ENCODE measurements at places on chromosomes 12 and 14. TPM values are rescaled to one million over a fixed set of nuclear protein-coding genes. Genes with fewer than 3 reads are reported as not detected.
A peak's percentile ranks its signal among the peaks of the same experiment; 100 is the strongest.

DNA sequence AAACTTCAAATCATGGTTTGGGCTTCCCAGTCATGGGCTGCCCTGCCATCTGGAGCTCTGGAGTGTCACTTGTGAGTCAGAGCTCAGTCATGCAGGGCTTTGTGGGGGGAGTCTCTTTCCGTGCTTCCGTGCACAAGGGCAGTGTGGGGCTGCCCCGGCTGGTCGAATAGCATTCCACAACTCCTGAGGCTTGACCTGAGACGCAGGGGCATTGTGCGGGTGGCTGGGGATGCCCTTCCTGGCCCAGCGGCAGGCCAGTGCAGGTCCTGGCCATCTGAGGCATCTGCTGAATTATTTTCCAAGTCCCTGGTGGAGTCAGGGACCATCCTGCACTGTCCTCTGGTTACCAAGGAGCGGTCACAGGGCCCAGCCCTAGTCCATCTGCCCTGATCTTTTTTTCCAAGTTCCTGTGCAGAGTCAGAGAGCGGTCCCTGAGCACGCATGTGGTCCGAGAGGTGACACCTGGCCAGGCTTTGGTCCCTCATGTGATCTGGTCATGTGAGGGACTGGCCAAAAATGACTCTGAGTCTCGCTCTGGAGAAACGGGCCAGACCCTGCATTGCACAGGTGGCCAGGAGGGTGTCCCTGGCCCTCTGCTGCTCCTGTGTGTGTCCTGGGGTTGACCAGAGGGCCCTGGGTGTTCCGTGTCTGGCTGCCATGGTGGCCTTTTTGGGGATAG, 167.0 kb upstream of the ALG10B start:
- no peaks in the 10 kb centered on the region for H3K27me3 ChIP-seq
- H3K4me3 ChIP-seq = no peak overlapping the region
- H3K27ac ChIP-seq = no peak overlapping the region
- no peaks in the 10 kb centered on the region for H3K36me3 ChIP-seq

The FOXN4 gene
- not detected for total RNA-seq

The DCD gene
- total RNA-seq = not detected

DNA sequence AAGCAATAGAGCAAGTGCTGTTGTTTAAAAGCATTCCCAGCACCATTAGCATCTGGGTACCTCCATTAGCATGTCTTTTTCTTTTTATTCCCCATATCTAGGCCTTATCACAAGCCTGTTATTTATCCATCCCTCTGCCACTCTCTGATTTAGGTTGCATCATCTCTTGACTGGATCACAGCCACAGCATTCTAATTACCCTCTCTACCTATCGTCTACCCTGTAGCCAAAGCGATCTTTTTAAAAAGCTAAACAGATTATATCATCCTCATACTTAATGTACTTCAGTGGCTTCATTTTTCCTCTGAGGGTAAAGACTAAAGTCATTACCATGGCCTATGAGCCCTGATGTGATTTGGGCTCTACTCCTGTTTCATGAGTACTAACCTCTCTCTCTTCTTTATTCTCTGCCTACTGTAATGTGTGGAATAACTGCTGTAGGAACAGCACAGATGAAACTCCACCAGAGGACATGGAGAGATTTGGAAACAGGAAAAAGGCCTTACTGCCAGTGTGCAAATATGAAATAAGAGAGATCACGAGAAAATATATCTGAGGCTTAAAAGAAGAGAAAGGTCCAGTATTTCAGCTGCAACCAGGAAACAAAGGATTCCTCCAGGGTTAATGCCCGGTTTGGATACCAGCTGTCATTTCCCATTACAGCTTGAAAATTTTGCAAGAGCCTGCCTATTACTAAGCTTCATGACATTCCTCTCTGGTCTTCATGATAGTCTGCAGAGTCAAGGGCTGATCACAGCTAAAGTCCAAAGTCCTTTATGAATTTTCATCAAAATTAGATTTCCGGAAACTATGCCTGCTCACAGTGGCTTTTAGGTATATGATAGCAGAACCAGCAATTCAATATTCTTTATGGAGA, 422.5 kb upstream of the PDE3A start:
- H3K27me3 ChIP-seq = no peaks in the 10 kb centered on the region
- H3K36me3 ChIP-seq = no peaks in the 10 kb centered on the region
- DNase-seq = no peak
- no peak overlapping the region for H3K4me3 ChIP-seq
- H3K27ac ChIP-seq = peak overlapping the region; percentile 56

GRCh38 chr14:86217523-86217922, 687.6 kb downstream of the FLRT2 start:
- no peak overlapping the region for H3K4me3 ChIP-seq
- H3K27ac ChIP-seq = no peak overlapping the region
- no peaks in the 10 kb centered on the region for H3K36me3 ChIP-seq
- H3K27me3 ChIP-seq = no peaks in the 10 kb centered on the region
- no peaks in the 10 kb centered on the region for H3K4me1 ChIP-seq

GRCh38 chr12:52428121-52428520, 6.0 kb downstream of the KRT75 start:
- no peak overlapping the region for H3K27ac ChIP-seq
- no peaks in the 10 kb centered on the region for H3K27me3 ChIP-seq
- H3K36me3 ChIP-seq = no peaks in the 10 kb centered on the region
- no peak for DNase-seq

The ACRBP gene
- total RNA-seq = 7.2 TPM

GRCh38 chr12:57840726-57841125, 5.8 kb downstream of the CTDSP2 start:
- DNase-seq = peak; percentile 66
- no peaks in the 10 kb centered on the region for H3K36me3 ChIP-seq
- peaks cover 58% of the 10 kb centered on the region for H3K4me1 ChIP-seq
- no peak overlapping the region for H3K4me3 ChIP-seq

The GLT8D2 gene
- total RNA-seq = 6.9 TPM

GRCh38 chr14:40986655-40987054, 620.0 kb upstream of the LRFN5 start:
- H3K4me1 ChIP-seq = no peaks in the 10 kb centered on the region
- H3K27me3 ChIP-seq = no peaks in the 10 kb centered on the region
- no peak overlapping the region for H3K27ac ChIP-seq
- no peak for DNase-seq
- H3K36me3 ChIP-seq = no peaks in the 10 kb centered on the region
- no peak overlapping the region for H3K4me3 ChIP-seq

GRCh38 chr12:1776170-1776921, 44.0 kb upstream of the LRTM2 start:
- H3K27me3 ChIP-seq = no peaks in the 10 kb centered on the region
- DNase-seq = no peak
- no peak overlapping the region for H3K27ac ChIP-seq
- H3K36me3 ChIP-seq = peaks cover 13% of the 10 kb centered on the region

The SERPINA10 gene
- not detected for total RNA-seq

DNA sequence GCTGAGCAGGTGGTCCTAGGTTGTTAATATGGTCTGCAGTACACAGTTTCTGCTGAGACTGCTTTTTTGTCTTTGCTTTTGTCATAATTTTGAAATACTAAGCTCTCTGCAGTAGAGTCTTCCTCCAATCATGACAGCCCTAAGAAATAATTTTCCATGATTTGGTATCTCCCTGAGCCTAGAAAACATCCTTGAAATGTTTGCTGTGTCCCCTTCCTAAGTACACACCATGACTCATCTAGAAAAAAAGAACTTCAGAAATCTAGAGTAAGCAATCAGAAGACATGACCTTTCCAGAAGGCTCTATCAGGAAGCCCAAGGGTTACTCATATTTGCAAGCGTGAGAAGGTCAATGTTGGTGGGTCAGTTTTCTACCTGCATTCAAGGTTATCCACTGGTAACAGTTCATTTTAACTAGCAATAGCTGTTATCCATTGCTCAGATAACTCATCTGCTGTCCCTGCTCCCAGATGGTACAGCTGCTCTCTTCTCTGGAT, 16.4 kb downstream of the DAD1 start:
- H3K27me3 ChIP-seq = no peaks in the 10 kb centered on the region
- no peak overlapping the region for H3K4me3 ChIP-seq
- no peak for DNase-seq
- H3K36me3 ChIP-seq = peaks cover 5% of the 10 kb centered on the region
- no peak overlapping the region for H3K27ac ChIP-seq
- peaks cover 15% of the 10 kb centered on the region for H3K4me1 ChIP-seq

The LRCOL1 gene
- total RNA-seq = not detected

- H3K27ac ChIP-seq = peak overlapping the region; percentile 82
- H3K36me3 ChIP-seq = no peaks in the 10 kb centered on the region
- DNase-seq = no peak
- no peak overlapping the region for H3K4me3 ChIP-seq
- peaks cover 41% of the 10 kb centered on the region for H3K4me1 ChIP-seq
Observed at GRCh38 chr12:94265966-94266745, 117.8 kb downstream of the PLXNC1 start.

DNA sequence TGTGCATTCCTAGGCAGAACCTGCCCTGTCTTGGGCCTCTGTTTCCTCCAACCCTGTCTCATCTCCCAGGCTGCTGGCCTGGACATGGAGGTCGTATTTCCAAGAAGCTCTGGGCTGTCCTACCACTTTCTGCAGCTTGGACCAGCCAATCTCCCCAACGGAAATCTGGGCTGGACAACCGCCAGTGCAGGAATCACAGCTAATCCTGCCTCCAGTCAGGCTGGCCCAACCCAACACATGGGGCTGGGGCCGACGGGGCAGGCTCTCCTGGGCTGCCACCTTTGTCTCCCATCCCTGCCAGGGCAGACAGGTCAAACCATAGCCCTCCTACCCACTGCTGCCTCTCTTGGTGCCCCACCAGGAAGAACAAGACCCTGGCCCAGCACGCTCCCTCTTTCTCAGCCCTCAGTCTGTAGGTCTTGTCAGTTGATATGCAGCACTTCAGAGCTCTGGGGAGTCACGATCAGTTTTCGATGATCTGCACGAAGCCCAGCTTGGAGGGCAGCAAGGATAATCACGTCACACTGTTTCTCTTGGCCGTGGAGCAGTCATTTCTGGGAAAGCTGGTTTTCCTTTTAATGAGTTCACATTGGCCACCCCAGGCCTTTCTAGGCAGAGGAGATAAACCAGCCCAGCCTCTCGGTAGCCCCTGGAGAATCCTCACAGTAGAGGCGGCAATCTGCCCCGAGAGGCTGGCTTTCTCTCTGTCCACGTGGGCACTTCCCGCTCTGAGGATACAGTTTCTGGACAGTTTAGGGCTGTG, 195.2 kb upstream of the PRMT8 start:
- peak overlapping the region; percentile 42 for H3K27ac ChIP-seq
- H3K27me3 ChIP-seq = no peaks in the 10 kb centered on the region
- DNase-seq = peak; percentile 66

Data from heart left ventricle (tissue), 16 donors.